ENCODE measurements at places on chromosomes 11 and 22.

GRCh38 chr11:123549926-123550917 is 104.2 kb downstream of the SCN3B start:
- DNase-seq = no peak

DNA sequence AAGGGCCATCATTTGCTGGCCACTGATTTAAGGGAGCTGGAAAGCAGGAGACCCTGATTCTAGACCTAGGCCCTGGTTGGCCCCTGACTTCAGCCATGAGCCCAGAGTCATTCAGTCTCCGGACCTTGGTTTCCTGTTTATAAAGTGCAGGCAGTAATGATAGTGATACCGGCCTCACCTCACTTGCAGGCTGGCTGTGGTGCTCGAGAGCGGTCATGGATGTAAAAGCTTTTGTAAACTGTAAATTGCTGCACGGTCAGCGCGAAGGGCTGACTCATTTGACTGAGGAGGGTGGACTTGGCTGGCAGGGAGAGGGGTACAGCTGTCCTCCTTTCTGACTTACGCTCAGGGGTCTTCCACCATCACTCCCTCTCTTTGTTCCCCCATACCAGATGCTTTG is 37.4 kb downstream of the FBLN1 start:
- DNase-seq = no peak

- no peak for DNase-seq
These were observed 22.3 kb upstream of the OR5B21 start for GRCh38 chr11:58530236-58530635.

GRCh38 chr11:19419808-19420207 is 179.1 kb upstream of the E2F8 start:
- DNase-seq = no peak

GRCh38 chr11:61675826-61676225 is 4.4 kb upstream of the DAGLA start:
- DNase-seq = no peak

DNA sequence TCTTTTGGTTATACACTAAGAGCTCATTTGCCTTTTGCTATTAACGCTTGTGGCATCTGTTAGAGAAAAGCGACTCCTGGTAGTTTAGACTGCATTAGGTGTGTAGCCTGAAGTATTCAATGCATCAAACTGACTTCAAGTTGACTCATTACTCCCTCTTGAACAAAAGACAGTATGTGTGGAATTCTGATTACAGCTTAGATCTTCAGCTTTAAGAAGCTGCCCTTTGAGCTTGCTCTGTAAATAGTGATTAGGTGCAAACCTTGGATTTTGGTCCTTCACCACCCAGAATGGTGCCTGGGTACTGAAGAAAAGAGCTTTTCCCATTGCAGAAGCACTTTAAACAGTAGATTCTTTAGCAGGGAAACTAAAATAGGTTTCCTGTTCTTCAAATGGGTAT is 62.1 kb downstream of the FAT3 start:
- DNase-seq = no peak

GRCh38 chr11:109039611-109040010 is 374.7 kb downstream of the DDX10 start:
- DNase-seq = no peak

- no peak for DNase-seq
These were observed 4.8 kb downstream of the FERMT3 start for GRCh38 chr11:64211181-64211872.

- no peak for DNase-seq
These were observed 15.3 kb upstream of the TRMU start for GRCh38 chr22:46320166-46320710.

DNA sequence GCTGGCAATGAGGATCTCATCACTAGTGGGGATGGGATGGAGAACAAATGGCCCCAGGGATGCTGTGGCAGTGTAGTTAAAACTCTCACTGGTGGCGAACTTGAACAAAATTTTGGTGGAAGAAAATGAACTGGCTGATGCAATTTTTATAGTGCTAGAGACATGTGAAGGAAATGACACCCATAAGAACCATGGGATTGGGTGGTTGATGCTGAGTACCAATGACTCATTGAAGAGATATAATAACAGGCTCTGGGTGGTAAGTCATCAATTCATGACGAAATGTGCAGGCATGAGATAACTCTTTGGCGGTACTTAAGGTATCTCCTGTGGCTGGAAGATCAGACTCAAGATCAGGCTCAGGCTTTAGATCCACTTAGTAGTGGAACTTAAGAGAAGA is 172.9 kb upstream of the DDI1 start:
- no peak for DNase-seq

DNA sequence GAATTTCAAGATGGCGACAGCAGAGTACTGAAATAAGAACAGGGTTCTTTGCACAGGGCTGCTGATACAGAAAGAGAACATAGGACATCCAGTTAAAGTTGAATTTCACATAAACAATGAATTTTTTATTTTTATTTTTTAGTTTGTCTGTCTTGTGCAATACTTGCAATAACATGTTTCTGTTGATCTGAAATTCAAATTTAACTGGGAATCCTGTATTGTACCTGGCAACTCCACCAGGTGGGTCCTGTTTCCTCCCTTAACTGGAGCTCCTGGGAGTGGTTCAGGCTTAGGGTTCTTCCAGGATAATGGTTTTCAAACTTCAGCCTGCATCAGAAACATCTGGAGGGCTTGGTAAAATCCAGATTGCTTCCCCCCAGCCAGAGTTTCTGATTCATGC is 14.9 kb upstream of the SERPINH1 start:
- DNase-seq = no peak

DNA sequence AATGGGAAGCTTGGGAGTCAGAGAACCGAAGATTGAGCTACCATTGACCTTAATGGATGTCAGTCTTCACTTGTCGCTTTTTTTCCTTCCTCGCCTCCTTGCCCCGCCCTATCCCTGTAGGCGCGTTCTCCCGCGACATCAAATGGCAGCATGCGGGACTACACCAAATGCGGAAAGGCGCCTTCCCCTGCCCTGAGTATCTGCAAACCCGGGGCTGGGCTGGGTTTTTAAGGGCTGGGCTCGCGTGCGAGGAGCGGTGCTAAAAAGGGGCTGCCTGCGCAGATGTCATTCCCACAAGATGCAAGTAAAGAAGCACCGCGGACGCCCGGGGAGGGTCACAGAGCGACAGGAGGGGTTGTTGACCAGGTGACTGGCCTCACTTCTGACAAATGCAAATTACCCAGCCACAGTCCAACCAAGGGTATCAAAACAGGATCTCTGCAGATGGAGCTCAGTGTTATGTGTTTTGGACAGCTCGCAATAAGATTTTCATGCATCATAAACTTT is 4.7 kb upstream of the FAM111B start:
- no peak for DNase-seq

DNA sequence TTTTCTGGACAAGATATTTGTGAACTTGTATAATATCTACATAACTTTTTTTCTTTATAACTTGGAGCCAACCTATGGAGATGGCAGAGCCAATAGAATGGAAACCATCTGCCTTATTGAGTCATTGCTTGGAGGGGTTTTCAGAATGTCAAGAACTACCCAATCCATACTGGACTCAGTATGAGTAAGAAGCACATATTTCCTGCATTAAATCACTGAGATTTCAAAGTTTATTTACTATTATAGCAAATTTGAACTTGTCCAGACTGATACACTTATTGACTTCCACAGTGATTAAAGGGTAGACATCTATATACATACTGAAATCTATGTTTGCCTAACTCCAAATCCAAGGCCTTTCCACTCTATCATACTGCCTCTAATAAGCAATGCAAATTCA is 704.0 kb downstream of the KCNA4 start:
- no peak for DNase-seq

GRCh38 chr22:22593964-22594656 is 35.0 kb upstream of the PRAME start:
- peak; percentile 15 for DNase-seq

- DNase-seq = no peak
These were observed 3.6 kb upstream of the TBC1D22A start for GRCh38 chr22:46758867-46759290.

- DNase-seq = no peak
These were observed 167.1 kb downstream of the C11orf91 start for GRCh38 chr11:33533386-33534052.

GRCh38 chr11:134556186-134556585 is 144.1 kb upstream of the B3GAT1 start:
- no peak for DNase-seq

- no peak for DNase-seq
These were observed 1540.9 kb upstream of the RAG2 start for GRCh38 chr11:38138972-38139371.

DNA sequence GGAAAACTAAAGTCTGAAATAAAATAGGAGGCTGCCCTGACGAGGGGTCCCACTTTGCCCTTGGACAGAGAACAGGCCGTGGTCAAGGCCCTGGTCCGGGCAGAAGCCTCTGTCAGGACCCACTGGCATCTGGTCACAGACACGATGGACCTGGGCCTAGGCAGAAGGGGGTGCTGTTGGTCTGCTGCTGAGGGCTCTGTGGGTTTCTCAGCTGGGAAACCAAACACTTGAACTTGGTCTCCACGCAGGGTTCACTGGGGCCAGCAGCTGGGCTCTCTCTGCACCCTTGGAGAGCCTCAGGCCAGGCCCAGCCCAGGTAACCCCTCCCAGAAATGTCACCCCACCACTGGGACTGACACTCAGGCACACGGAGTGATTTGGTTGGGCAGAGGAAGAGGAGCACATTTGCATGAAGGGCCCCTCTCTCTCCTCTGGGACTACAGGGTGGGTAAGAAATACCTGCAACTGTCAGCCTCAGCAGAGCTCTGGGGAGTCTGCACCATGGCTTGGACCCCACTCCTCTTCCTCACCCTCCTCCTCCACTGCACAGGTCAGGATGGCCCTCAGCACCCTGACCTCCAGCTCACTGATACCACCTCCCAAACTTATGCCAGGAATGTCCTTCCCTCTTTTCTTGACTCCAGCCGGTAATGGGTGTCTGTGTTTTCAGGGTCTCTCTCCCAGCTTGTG is 48.1 kb upstream of the TOP3B start:
- DNase-seq = no peak

- DNase-seq = no peak
These were observed 14.4 kb upstream of the EHF start for GRCh38 chr11:34606326-34607120.

DNA sequence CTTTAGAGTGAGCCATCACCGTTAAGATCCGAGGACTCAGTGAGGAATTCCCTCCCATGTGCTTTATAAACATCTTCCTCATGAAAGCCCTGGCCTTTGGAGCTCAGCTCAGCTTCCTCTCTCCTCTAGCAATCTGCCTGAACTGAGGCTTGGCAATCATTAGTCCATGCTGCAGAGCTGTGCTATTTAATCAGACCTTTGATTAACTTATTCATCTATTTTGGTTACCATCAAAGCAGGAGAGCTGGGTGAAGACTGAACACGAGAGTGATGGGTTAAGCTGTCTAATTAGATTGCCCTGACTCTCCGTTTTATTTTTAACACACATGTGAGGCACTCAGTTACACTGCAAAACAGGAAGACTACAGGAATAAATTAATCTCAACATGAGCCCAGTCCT is 351.3 kb downstream of the LARGE1 start:
- no peak for DNase-seq

- DNase-seq = no peak
These were observed 103.8 kb downstream of the GRIK4 start for GRCh38 chr11:120615391-120615790.

All from NCI-H446 treated with DMSO at 0.1 percent for 48 hours (cell line).